NCI-H446 (cell line): ENCODE measurements at places on chromosomes 3 and 15.

- DNase-seq = no peak
These were observed 28.1 kb downstream of the ADIPOQ start for GRCh38 chr3:186870421-186871201.

DNA sequence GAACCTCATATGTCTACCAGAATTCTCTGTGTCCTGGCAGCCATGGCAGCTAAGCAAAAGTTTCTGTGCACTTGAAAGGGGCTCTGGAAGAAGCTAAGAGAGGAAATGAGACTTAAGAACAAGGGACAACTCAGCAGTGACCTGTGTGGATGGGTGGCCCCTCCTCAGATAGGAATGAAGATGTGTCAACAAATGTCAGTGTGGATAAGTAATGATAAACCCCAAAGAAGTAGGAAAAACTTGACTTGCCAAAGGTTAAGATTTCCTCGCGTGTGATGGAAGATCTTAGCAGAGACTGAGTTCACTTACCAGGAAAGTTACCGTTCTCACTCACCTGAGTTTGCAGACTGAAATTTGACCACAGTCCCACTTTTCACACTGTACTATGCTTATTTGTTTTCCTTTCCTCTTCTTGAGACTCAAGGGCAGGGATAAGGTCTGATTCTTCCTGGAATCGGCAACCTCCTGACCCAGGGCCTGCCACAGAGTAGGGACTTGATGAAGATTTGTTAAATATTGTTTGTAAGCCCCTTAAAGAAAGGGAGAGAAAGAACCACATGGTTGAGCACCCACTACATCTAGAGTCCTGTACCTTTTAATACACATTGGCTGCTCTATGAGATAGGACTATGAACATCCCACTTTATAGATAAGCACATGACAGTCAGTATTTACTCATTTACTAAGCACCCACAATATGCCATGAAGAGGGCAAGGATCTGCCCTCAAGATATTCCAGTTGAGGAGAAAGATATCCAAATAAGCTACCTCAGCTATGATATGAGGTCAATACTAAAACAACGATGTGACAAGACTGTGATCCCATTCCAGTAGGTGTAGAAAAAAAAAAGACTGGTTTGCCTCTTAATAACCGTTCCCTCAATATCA, 7.3 kb upstream of the HRH1 start:
- no peak for DNase-seq

GRCh38 chr15:33621141-33621540, 310.4 kb downstream of the RYR3 start:
- no peak for DNase-seq

DNA sequence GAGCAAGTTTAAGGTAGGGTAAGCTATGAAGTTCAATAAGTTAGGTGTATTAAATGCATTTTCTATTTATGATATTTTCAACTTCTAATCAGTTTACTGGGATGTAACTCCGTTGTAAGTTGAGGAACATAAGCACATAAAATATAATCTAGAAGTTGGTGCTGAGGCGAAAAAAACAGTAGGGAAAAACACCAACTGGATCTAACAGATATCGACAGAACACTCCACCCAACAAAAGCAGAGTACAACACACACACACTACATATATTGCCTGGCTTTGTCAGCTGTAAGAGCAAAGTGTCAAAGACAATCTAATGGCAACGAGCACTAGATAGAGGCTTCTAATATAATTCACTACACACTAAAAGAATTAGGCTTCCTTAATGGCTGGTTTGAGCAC, 8.4 kb downstream of the PIK3R4 start:
- no peak for DNase-seq

DNA sequence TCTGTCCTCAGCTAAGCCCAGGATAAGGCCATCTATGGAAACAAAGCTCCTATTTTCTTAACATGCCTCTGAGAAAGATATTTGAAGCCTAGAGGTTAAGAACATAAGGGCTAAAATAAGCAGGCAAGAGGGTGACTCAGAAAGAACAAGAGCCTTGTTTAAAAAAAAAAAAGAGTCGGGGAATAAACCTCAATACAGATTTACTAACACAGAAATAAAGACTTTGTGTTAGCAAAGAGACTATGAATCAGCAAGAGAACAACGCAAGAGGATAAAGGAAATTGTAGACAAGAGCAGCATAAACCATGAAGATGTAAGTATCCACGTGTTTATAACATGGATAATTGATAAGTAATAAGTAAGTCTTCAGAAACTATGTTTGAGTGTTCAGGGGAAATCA, 36.0 kb downstream of the RAB27A start:
- no peak for DNase-seq

DNA sequence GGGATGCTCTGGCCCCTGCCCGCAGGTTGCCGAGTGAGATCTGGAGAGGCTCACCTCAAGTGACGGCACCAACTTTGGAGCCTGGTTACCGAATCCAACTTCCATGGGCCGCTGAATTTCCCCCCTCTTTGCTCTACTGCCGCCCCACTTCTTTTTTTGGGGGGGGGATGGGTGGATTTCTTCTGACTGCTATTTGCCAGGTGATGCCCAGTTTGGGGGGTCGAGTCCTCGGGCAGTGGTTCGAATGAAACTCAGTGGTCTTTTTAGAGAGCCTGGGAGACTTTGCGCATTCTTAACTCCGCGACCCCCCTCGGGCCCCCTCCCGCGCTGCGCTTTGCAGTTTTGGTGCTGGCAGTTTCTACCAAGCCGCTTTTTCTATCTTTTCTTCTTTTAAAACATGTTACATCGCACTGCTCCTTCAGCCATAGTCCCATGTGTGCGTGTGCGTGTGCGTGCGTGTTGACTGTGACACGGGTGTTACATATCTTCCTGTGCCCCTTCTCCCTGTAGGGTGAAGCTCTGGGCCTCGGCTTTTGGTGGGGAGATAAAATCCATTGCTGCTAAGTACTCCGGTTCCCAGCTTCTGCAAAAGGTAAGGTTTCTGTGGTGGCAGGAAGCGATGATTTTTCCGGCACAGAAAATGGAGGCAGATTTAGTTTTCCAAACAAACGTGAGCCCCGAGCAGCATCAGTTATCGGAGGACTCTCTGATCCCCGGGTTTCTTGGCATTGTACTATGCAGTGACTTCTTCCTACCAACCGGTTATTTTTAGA, 837 bp downstream of the CACNA2D3 start:
- DNase-seq = no peak

DNA sequence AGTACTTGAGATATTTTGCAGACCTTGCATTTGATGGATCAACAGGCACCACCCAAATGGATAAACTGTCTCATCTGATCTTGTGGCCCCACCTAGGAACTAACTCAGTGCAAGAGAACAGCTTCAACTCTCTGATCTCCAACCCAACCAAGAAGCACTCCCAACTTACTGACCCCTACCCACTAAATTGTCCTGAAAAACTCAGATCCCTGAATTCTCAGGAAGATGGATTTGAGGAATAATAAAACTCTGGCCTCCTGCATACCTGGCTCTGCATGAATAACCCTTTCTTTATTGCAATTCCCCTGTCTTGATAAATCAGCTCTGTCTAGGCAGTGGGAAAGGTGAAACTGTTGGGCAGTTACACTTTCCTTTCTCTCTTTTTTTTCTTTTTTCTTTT, 247.9 kb downstream of the ZPLD1 start:
- no peak for DNase-seq

DNA sequence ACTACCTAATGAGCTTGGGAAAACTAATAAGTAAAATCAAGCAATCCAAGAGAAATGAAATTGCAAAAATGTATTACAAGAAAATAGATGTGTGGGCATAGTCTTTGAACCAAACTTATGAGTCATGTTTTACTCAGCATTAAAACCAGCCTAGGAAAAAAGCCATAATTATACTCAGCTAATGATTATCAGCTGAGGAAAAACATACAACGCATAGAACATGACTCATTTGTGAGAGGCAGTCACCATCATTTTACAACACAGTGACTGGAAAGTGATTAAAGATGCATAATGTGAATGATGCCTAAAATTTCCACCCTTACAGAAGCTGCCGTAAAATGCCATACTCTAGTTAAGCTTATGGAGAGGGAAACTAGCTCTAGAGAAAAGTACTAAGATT, 238.0 kb upstream of the EOMES start:
- no peak for DNase-seq

DNA sequence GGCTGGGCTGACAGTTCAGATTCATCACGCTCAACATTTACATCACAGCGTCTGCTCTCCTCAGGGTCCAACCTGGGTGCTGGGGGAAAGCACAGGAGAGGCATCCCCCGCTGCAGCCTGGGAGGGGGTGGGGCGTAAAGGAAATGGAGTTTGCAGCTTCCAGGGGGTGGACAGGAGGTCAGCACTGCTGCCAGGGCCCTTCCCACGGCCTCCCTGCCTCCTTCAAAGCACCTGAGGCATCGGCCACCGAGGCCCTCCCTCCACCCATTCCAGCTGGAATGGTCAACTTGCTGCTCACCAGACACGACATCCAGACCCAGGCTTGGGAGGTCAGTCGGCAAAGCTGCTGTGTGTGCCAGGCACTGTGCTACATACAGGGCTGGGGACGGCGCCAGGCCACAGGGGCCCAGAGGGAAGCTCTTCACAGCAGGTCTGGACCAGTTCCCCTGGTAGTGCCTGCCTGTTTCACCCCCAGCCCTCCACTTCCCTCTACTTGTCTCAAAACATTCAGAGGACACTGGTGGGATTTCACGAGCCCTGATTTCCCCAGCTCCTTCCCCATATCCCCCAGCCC, 120.7 kb downstream of the ANP32A start:
- DNase-seq = no peak

DNA sequence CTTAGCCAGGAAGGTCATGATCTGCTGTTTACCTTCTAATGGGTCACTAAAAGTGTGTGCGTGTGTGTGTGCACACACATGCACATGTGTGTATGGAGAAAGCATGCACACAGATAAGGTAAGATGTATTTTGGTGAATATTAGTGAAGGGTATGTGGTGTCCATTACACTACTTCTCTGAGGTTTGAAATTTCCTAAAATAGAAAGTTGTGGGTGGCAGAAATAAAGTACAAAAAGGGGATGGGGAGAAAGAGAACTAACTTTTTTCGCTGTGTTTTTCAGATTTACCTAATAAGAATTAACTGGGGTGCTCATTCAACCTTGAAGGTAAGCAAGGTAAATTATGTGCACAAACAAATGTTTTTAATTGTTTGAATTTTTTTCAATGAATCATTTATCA, 24.4 kb upstream of the NR2E3 start:
- no peak for DNase-seq

DNA sequence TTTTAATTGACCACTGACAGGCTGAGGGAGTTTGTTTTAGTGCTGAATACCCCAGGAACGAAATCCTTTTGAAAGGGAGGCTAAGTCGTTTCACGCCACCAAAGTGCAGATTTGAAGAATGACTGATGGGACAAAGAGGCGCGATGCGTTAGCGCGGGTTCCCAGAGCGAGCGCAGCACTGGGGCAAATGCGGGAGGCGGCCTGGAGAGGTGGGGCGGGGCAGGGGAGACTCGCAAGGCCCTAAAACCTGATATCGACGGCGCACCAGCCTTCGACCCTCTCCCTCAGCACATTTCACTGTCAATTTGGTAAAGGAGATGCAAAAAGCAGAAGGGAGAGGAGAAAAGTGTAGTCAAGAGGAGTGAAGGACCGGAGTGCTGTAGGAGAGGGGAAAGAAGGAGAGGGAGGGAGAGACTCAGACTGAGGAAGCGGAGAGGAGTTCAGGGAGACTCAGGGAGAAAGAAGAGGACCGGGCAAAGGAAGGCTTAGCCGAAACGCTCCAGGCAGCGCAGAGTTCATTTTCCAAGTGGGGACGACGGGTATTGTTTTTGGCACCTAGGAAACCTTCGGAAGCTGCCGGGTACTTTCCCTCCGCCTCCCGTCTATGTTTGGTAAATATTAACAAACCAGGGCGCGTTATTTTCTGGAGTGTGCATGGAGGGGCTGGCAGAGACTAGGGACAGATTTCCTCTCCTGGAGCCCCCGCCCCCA, 3.8 kb upstream of the FOXB1 start:
- DNase-seq = no peak

GRCh38 chr3:157067114-157067513, 92.8 kb downstream of the CCNL1 start:
- no peak for DNase-seq

- no peak for DNase-seq
These were observed 98.4 kb upstream of the BHLHE40 start for GRCh38 chr3:4880850-4881249.

DNA sequence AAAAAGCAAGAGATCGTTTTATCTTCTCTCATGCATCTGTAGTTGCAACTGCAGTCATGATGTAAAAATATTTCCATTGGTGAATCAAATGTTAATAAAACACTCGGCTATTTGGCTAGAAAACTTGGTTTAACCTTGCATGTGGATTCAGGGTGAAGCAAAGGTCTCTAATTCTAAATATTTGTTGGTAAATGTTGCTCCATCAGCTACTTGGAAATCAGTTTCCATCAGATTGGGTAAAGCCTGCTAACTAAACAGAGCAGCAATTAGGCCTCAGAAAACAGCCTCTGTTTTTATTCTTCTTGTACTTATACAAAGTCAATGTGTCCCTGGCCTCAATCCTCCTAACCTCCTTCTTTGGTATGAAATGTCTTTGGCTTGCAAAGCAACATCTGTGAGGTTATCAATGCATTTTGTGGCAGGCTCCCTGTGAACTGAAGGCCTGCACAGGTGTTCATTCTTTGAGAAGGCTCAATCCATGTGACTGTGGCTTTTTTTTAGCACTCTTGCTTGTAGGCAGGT, 312.3 kb downstream of the WDR72 start:
- no peak for DNase-seq
